ENCODE measurements at places on chromosomes 11 and 22. TPM values are rescaled to one million over a fixed set of nuclear protein-coding genes. Genes with fewer than 3 reads are reported as not detected.

Gene OR6T1
- not detected for total RNA-seq

Gene ESAM
- total RNA-seq: 3.7 TPM

Gene PDHX
- total RNA-seq: 46.1 TPM

DNA sequence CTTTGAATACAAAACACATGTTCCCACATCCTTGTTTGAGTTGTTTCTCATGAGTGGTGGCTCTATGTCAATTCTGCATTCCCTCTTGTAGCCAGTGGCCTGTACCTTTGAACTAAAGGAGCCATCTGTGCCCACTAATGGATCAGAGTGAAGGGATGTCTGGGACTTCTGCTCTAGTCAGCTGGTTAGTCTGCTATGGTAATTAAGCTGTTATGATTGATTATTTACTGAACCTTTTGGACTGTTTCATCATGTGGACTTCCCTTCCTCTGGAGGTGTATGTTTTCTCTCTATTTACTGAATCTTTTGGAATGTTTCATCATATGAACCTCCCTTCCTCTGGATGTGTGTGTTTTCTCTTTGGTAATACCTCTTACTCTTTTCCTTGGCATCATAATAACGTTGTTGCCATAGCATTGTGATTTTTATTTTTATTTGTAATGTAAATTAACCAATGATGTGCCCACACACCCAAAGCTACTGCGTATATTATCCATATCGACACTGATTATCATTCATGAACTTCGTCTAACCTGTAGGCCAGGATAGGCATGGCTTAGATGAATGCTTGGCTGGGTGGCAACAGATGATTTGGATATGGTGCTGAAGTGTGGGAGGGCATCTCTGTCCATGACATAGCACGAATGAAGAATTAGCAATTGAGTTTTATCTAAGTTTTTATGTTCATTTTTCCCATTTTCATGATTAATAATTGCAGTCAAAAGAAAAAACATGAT lies 112.3 kb upstream of the SORL1-AS1 start:
- no peak for DNase-seq

DNA sequence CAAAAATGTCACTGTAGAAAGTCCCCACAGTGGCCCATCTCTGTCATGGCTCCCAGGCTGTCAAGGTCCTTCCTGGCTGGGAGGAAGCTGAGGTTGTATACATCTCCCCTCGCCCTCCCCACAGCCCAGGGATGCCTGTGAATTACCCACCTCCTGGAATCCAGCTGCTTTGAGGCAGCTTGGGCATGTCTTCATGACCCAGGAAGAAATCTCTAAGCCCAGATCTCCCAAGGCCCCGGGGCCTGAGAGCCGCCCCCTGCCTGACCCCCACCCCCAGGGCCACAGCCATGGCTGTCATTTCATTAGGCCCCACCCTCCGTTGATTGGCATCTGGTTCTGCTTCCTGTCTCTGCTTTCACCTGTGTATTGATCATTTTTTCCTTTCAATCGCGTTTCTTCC lies 207.5 kb downstream of the TBC1D22A start:
- DNase-seq: no peak

DNA sequence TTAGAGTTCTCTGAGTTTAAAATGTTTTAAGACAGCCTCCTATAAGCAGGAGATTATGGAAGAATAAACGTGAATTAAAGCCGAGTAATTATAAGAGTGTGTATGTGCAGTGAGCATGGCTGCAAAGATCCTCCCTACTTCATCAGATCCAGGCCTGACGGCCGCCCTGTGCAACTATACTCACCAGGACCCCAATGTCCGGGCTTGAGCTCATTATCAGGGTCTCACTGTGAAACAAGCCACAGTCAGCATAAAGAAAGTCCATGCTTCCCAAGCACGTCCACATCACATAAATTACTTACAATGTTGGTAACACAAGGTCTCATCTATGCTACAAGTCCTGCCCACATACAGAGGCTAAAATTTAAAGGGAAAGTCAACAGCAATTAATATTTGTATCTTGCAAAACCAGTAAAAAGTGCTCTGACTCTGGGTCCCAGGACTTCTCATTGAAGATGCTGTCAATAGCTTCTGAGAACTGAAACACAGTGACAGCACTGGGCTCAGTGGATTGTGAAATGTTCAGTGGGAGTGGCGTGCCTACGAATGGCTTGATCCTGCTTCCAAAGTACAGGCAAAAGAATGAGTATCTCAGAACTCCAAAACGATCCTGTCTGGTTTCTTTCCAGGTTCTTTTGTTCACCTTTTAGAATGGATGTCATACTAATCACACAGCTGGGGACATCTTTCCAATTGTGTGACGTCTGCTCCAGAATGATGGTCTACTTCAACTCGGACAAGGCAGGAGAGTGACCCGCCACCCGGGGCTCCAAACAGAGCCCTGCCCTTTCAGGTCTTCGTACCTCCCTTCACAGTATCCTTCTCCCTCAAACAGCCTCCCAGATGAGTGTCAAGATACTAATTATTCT lies 72.1 kb upstream of the ARFGAP3 start:
- DNase-seq: no peak

- DNase-seq: no peak
Observed at GRCh38 chr11:19243143-19243542, 2.4 kb upstream of the E2F8 start.

DNA sequence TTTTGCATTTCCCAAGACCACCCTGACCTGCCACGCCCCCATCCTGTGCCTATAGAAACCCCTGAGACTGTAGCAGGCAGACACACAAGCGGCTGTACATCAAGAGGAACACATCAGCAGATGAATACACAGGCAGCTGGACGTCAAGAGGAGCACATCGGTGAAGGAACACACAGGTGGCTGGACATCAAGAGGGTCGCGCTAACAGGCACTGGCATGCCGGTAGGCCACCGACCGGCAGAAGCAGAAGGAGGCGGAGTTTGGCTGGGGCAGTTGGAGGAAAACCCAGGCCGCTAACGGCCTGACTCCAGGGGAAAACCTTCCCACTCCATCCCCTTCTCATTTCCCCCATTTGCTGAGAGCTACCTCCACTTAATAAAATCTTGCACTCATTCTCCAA lies 5.4 kb upstream of the IPO7 start:
- no peak for DNase-seq

GRCh38 chr11:8071616-8072581 lies 9.1 kb upstream of the TUB start:
- no peak for DNase-seq

DNA sequence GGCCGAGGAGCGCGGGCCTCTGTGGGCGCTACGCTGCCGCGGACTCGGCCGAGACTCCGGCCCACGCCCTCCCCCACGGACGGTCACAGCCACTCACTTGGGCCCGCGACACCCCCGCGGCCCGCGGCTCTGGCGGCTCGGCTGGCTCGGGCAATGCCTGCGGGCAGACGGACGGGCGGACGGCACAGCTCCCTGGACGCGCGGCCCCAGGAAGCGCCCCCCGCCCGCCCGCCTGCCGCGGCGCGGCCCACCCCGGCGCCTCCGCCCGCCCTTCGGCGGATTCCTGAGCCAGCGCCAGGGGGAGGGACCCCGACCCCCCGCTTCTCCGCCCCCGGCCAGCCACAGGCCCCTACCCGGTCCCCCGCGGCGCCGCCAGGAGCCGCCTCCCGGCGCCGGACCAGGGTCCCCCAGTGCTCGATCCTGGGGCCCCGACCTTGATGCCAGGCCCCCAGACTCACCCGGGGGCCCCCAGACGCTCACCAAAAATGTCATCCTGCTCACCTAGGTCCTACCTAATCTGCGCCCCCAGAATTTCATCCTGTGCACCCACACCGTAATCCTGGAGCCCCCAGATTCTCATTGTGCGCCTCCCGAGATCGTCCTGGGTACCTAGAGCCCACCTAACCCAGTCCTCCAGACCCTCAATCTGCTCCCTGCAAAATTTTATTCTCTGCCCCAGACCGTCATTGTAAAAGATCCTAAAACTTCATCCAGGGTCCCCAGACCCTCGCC lies at the start of gene EFEMP2:
TSS of gene EFEMP2 (minus strand) at position 215 of the 732 bp plus-strand sequence. CDS start 446 bp downstream, outside the sequence.
- DNase-seq: peak; percentile 72

DNA sequence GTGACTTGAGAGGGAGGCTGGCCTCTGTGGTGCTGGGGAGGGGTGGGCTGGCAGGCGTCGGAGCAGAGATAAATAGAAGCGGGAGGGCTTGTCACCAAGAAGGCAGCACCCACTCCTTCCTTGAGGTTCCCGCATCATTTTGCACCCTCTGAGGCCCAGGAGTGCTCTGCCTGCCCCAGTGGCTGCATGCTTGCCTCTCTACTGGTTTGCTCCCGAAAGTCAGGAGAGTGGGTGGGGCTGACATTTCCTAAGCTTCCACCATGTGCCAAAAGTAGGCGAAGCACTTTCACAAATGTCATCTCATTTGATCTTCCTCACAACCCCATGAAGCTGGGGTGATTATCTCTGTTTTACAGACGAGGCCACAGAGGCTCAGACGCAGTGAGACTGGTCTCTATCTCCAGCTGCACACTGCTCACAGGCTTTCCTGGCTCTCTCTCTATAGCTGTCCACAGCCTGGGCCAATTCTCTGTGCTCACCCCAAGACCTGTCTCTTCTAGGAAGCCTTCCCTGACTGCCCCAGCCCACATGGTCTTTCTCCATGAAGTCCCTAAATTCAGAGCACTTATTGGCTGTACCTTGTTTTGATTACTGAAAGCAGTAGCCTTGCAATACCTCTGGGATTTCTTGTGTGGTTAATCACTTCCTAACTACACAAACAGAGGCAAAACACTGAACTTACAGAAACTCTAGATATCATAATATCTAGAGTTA lies 2.6 kb upstream of the UCP3 start:
- no peak for DNase-seq

GRCh38 chr11:86138958-86139357 lies 70.1 kb upstream of the PICALM start:
- DNase-seq: no peak

- no peak for DNase-seq
Observed at GRCh38 chr22:21055880-21056319, 10.2 kb downstream of the LRRC74B start.

DNA sequence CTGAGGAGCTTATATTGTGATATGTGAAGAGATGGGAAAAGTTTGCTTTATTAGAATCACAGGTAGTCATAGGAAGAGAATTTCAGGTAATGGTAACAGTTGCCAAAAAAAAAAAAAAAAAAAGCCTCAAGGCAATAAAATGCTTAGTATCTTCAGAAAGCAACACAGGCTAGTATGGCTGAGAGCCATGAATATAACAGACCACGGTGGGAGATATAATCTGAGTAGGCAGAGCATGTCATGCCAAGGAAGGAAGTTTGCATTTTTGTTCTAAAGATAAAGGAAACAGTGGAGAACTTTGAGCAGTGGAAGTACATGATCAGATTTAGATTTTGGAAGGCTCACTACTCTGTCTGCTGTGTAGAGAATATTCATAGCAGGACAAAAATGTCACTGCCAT lies 211.4 kb downstream of the ETS1 start:
- DNase-seq: no peak

DNA sequence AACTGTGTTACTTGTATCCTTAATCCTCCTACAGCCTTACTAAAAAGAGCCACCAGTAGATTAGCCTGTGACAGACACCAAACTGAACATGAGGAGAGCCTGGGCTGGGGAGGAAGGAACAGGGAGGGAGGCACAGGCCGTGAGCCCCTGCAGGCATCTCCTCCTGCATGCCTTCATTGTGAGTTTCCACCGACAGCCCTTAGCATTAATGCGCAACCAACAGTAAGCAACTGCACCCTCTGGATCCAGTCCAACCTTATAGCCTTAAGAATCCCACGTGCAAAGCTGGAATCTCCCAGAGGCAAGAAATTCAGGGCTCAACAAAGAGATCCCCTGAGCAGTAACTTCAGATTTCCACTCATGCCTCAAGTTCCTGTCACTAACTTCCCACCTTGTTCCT lies 84.6 kb downstream of the ETS1 start:
- DNase-seq: no peak

DNA sequence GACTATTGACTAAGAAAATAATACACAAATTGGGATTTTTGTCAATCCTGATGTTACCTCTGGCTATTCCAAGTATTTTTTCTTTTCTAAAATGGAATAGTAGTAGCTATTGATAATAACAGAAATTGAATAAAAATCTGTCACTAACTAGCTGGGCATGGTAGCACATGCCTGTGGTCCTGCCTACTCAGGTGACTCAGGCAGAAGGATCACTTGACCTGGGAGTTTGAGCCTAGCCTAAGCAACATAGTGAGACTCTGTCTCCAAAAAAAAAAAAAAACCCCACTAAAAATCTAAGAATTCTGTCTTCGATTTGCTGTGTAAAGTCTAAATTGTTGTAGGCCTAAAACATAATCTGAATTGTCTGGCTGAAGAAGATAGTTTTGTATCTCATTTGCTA lies 42.2 kb downstream of the FAM118A start:
- no peak for DNase-seq

DNA sequence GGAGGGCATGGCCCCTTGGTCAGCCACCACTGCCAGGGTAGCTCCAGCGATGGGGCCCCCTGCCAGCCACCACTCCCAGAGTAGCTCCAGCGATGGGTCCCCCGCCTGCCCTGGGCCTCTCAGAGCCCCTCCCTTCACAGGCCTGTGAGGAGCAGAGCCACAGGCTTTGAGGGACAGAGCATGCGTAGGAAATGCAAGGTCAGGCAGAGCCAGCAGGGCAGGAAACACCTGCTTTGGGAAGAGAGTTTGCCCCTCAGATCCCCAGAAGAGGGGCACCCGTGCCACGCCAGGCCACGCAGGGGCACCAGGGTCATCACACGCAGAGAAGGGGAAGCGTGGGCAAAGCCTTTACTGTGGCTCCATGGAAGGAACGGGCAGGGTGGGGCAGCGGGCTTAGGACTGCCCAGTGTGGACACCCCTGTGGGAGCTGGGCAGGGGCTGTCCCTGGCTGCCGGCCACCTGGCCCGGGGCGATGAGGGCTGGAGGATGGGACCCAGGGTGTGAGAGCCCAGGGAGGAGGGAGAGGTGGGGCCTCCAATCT lies 477.8 kb downstream of the BRD1 start:
- no peak for DNase-seq

GRCh38 chr11:93831343-93832127 lies 18.9 kb downstream of the VSTM5 start:
- DNase-seq: no peak

DNA sequence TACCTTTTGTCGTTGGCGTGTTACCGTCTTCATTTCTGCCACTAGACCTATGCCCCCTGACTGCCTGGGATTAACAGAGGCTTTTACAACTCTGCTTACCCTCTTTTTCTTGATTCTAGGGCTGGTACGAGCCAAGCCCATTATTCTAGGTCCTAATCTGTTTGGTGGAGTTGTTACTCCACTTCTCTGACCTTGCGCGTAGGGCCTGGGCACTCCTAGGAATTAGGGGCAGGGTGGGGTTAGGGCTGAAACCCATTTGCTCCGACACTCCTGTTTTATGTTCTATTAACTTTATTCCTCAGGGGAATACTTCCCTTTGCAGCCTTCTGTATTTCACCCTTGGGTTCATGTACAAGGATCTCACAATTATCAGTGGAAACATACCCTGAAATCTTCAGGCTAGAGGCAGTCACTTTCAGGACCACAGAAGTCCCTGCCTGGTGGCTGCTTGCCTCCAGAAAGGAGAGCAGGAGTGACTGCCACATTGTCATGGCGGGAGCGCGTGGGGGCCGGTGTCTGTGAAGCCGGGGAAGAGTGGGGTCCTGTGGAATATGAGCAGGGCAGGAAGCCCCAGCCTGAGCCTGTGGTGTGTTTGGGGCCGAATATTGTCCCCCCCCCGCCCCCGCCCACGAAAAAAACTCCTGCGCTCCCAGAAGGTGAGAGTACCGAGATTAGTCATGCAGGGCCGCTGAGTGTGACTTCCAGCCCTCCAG lies 731 bp upstream of the SLC37A2 start:
- DNase-seq: peak; percentile 19

GRCh38 chr11:109648804-109649203 lies 226.8 kb downstream of the C11orf87 start:
- no peak for DNase-seq
